Activated CD4-positive, alpha-beta T cell treated with anti-CD3 and anti-CD28 coated beads, Interleukin-2, amount 10 ng/mL, durations not matched to agents 24 days and 14 days (primary cell): ENCODE measurements at places on chromosomes 6 and 20.
A peak's percentile ranks its signal among the peaks of the same experiment; 100 is the strongest.

DNA sequence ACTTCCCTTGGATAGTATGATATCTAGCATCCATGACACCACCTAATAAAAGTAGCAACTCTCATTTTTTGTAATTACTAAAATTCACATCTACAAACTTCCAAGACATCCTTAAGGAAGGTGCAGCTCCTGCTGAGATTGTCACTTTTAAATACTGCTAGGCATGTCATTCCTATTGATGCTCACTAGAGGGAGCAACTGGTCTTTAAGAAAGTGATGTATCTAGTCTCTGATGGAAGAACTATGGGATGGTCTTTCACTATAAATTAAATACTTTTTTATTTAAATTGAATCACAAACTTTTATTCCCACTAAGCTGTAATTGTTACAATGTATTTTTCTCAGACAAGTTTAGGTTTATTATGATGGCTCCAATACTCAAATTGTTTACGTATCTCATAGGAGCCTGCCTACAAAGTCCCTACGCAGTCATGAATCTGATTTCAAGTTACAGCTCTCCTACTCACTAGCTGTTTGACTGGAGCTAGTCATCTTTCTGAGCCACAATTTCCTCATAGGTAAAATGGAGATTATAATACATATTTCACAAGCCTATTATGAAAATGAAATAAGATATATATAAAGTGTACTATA lies 8.1 kb upstream of the TSPYL1 start:
- no peak overlapping the region for H3K4me3 ChIP-seq
- H3K36me3 ChIP-seq: no peaks in the 10 kb centered on the region
- DNase-seq: peak; percentile 63
- peaks cover 9% of the 10 kb centered on the region for H3K27me3 ChIP-seq
- no peak overlapping the region for H3K27ac ChIP-seq
- H3K4me1 ChIP-seq: no peaks in the 10 kb centered on the region

DNA sequence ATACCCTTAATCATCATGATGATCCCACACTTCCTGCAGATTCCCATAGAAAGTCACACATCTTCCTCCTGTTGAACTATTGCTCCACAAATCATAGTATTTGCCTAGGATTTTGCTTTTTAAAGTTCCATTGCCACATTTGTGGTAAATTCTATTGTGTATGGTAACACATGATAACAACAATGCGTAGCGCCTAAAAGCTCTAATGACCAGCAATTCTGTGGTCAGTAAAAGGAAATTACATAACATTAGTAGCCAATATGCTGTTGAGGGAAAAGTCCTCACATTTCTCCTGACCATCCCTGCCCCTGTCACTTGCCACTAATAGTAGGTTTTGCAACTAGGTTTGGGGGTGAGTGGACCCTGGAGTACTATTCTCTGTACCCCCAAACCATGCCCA lies 31.8 kb upstream of the PDE7B start:
- no peak for DNase-seq
- H3K4me1 ChIP-seq: no peaks in the 10 kb centered on the region
- H3K4me3 ChIP-seq: no peak overlapping the region
- H3K27me3 ChIP-seq: peaks cover 2% of the 10 kb centered on the region
- H3K27ac ChIP-seq: no peak overlapping the region

- no peak overlapping the region for H3K27ac ChIP-seq
- H3K36me3 ChIP-seq: peaks cover 19% of the 10 kb centered on the region
- no peak for DNase-seq
- H3K27me3 ChIP-seq: no peaks in the 10 kb centered on the region
- H3K4me3 ChIP-seq: no peak overlapping the region
- H3K4me1 ChIP-seq: no peaks in the 10 kb centered on the region
Measured at GRCh38 chr6:121260651-121261102, 73.6 kb downstream of the TBC1D32 start.

GRCh38 chr20:25056690-25057233 lies 1.2 kb downstream of the ACSS1 start:
- peak overlapping the region; percentile 65 for H3K27ac ChIP-seq
- peaks cover 34% of the 10 kb centered on the region for H3K27me3 ChIP-seq
- no peak for DNase-seq
- H3K36me3 ChIP-seq: peaks cover 10% of the 10 kb centered on the region

DNA sequence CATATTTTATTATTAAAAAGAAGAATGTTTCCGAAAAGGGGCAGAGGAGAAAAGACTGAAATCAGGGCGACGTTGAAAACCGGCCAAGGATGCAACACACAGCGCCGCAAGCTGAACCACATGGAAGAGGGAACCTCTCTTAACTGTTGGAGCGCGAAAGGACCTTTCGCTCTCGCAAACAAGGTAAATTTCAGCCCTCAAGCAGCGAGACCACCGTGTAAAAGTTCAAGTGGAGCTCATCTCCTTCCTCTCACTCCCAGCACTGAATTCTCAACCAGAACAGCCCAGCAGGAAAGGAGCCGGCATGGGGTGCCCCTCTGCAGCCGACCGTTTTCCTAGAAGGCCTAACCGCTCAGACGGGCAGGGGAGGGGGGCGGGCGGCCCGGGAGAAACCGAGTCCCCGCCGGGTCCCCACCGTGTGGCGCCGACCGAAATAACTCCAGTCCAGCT lies 621 bp downstream of the GPR63 start:
- peak overlapping the region; percentile 72 for H3K27ac ChIP-seq
- H3K4me3 ChIP-seq: peak overlapping the region; percentile 92
- H3K36me3 ChIP-seq: peaks cover 2% of the 10 kb centered on the region
- DNase-seq: no peak
- H3K4me1 ChIP-seq: peaks cover 25% of the 10 kb centered on the region
- H3K27me3 ChIP-seq: peaks cover 48% of the 10 kb centered on the region

DNA sequence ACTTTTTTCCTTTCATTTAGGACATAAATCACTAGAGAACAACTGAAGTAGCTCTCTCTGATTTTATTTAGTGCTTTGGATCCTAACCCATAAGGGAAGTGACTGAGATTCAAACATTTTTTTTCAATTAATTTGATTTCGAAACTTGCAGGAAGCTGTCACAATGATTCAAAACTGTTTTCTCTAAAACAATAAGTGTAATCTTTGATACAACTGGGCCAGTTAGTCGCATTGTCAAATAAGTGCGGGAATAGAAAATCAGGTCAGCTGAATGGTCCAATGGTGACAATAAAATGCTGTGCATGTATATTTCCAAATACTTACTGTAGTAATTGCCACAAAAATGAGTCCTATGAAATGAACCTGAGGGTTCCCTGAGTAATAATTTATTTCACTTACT lies 930.8 kb downstream of the TFAP2A start:
- no peaks in the 10 kb centered on the region for H3K27me3 ChIP-seq
- no peak for DNase-seq
- no peak overlapping the region for H3K27ac ChIP-seq
- H3K36me3 ChIP-seq: no peaks in the 10 kb centered on the region

- H3K36me3 ChIP-seq: peaks cover 4% of the 10 kb centered on the region
- no peaks in the 10 kb centered on the region for H3K27me3 ChIP-seq
- DNase-seq: no peak
- no peak overlapping the region for H3K4me3 ChIP-seq
- H3K27ac ChIP-seq: no peak overlapping the region
Measured at GRCh38 chr6:34616227-34616585, 60.1 kb upstream of the SPDEF start.

DNA sequence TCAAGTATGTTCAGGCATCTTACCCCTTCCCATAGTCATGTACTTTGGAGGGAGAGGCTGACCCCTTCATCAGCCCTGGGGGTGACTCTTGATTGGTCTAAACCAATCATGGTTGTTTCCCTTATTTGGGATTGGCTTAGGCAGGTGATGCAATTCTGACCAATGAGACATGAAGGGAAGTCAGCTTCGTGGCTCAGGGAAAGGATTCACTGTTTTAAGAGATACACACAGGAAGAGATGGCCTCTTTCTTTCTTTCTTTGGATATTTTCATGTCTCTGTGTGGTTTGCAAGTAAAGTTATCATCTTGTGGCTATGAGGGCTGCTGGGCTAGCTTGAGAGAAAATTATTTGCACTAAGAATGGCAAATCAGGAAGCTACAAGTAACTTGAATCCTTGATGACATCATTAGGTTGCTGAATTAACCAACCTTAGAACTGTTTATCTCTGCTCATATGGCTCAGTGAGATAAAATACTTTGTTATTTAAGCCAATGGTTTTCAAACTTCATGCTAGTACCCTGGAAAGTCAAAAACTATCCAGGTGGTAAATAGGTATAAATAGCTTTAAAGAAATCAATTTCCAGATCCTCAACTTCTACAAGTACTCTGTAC lies 144.2 kb upstream of the CENPW start:
- no peaks in the 10 kb centered on the region for H3K27me3 ChIP-seq
- DNase-seq: no peak
- no peaks in the 10 kb centered on the region for H3K36me3 ChIP-seq
- no peak overlapping the region for H3K27ac ChIP-seq

- peaks cover 2% of the 10 kb centered on the region for H3K4me1 ChIP-seq
- H3K4me3 ChIP-seq: no peak overlapping the region
- DNase-seq: no peak
- no peaks in the 10 kb centered on the region for H3K36me3 ChIP-seq
Measured at GRCh38 chr6:56765494-56765893, 122.8 kb upstream of the DST start.

GRCh38 chr20:49990271-49990720 lies 7.5 kb downstream of the SNAI1 start:
- H3K4me3 ChIP-seq: no peak overlapping the region
- no peak overlapping the region for H3K27ac ChIP-seq
- no peak for DNase-seq
- H3K36me3 ChIP-seq: no peaks in the 10 kb centered on the region

GRCh38 chr20:51098284-51098810 lies 75.4 kb upstream of the KCNG1 start:
- no peak for DNase-seq
- no peak overlapping the region for H3K4me3 ChIP-seq
- peaks cover 23% of the 10 kb centered on the region for H3K27me3 ChIP-seq
- no peaks in the 10 kb centered on the region for H3K4me1 ChIP-seq
- H3K27ac ChIP-seq: no peak overlapping the region
